ENCODE measurements at places on chromosomes 13 and 19.

- DNase-seq = no peak
Observed at GRCh38 chr13:90455823-90456222, 891.7 kb upstream of the MIR17HG start.

- no peak for DNase-seq
Observed at GRCh38 chr13:41568143-41568971, 111.0 kb downstream of the RGCC start.

DNA sequence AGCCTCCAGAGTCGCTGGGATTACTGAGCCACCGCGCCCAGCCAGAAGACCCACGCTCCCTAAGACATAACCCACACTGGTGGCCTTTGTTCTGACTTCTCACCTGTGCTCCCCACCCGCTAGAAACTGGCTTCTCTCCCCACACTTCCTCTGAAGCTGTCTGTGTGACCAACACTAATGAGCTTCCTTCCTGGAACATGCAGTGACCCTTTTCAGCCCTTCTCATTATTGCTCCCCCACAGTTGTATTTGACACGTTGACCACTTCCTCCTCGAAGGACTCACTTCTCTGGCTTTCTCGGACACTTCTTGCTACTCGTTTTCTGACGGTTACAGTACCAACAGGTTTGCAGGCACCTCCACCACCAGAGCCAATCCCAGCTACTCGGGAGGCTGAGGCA, 10.9 kb downstream of the NCR1 start:
- DNase-seq = no peak

- DNase-seq = no peak
Observed at GRCh38 chr13:34967851-34968562, 25.9 kb downstream of the NBEA start.

DNA sequence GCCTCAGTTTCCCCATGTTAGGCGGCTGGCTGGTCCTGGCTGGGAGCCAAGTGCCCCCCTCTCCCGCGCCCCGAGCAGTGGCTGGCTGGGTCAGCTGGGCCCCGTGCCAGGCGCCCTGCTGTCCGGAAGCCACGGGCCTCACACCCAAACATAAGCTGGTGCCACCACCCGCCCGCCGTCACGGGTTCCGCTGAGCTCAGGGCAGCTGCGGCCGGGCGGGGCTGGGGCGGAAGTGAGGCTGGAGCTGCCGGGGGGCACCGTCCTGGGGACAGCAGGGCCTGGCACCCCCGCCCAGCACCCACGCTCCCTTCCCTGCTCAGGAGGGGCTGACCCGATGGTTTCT, 19.3 kb downstream of the HCN2 start:
- DNase-seq = no peak

GRCh38 chr19:3277649-3278048, 53.2 kb downstream of the CELF5 start:
- no peak for DNase-seq

DNA sequence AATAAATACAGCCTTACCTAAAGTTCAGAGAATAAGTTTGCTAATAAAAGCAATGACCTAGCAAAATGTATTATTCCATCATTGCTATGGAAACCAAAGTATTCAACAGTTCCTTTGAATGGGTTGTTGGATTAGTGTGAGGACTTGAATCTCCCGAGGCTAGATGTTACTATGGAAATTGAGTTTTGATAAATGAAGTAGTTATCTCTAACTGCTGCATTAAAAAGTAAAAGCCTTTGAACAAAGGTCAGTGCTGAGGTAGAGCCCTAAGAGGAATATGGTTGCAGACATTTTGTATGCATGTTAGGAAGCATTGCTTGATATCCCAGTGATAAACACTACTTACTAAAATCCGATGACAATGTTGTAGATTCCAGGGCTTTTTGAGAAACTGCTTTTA, 6.2 kb downstream of the KLF5 start:
- DNase-seq = no peak

DNA sequence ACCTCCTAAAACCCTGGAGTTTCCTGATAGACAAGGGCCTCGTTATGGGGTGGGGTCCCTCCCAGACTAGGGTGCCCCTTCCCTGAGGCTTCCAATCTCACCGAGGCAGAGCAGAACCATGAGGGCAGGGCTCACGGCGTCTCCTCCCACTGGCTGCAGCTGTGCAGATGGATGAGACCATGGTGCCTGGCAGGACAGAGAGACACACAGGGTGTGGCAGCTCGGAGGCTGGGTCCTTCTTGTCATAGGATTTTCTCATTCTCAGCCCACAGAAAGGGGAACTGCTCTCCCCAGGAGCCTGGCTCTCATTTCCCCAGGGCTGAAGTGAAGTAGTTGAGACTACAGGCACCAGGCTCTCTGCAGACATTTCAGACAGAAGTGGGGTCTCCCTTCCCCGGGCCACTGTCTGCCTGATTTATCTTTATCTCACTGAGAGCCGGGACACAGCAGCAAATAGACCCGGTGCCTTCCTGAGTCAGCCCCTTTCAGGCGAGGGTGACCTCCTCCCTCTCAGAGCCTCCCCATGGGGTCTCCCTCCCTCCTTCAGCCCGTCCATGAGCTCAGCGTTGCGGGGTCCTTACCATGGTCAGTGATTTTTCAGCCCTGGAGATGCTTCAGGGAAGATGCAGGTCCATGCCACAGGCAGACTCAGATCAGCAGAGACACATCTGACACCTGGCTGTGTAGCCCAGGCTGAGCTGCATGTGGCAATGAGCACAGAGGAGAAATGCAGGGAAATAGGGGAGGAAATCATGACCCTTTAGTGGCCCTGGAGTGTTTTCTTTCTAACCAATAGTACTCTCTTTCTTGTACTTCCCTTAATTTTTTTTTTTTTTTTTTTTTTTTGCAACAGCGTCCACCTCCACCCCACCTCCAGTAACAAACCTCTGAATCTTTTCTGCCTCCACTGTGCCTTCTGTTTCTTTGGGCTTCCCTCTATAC, at the start of gene LILRA5:
Gene LILRA5, minus strand, starts transcription at position 731 of the 942 bp plus-strand sequence. Its CDS starts 147 bp downstream, at position 584.
- no peak for DNase-seq

DNA sequence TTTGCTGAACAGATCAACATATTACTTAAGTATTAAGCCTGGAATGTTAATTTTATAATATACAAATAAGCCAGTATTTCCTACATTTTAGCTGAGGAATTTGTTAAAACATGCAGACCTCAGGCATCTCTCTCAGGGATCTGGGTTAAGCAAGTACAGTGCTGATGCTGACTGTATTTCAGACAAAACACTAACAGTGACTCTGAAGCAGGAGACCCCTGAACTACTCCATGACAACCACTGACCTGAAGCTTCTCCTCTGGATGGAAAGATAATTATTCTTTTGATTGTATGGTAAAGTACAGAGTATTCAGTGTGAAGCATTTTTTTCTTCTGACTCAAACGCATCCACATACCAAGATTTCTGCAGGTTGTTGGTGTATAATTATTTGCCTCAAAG, 680.8 kb downstream of the LIG4 start:
- no peak for DNase-seq

DNA sequence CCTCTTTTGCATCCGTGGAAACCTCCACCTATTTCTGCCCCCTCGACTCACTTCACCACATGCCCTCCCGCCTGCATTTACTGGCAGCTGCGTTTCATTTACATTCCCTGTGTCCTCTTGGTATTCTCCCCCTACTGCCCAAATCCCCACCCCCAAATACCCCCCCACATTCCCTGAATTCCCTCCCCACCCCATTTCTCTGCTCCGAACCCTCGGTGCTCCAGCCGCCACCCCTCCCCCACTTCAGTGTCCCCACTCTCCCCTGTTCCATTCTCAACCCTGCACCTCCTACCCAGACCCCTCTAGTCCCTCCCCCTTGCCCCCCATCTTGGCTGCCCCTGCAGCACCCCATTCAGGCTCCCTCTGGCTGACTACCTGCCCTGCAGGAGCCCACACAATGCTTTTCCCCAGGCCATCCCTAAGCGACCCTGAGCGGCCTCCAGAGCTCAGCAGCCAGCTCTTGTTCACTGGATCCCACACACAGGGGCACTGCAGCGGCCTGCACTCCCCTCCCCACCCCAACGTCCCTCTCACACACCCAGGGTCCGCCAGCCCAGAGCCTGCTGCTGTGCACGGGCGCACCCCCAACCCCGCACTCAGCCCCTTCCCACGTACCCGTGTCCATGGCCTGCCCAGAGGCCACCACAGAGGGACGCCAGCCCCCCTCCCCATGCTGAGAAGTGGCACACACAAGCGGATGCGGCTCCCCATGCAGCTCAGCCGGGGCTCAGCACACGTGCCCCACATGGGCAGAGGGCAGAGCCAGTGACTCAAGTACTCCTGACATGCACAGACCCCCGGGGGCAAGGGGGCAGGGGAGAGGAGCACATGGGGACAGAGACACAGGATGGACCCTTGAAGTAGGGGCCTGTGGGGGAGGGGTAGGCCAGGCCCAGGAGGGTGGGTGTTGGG, 26.3 kb downstream of the SHANK1 start:
- DNase-seq = no peak

- DNase-seq = peak; percentile 66
Observed at GRCh38 chr19:2613507-2614295, 88.8 kb downstream of the GNG7 start.

GRCh38 chr13:105598529-105598928, 936.9 kb downstream of the EFNB2 start:
- no peak for DNase-seq

GRCh38 chr19:18261474-18261873, 12.8 kb downstream of the IQCN start:
- DNase-seq = no peak

DNA sequence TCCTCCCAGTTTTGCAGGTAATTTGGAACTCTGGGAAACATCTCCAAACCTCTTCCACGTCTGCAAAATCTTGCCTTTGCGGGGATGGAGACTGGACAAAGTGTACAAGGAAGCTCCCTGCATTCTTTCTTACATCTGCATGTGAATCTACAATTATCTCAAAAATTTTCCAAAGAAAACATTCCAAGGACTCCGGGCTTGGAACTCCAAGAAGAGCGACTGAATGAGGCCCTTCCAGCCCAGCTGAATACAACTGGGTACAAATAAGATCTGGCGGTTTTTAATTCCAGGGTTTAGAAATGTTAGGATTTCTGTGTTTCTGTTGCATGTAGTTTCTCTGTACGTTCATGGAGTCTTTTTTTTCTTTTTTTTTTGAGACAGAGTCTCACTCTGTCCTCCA, 28.5 kb downstream of the EXOC3L2 start:
- no peak for DNase-seq

Measured in stimulated activated CD4-positive, alpha-beta T cell treated with anti-CD3 and anti-CD28 coated beads, Interleukin-4, amount 100 ng/mL, for 24 hours (primary cell).